Fibroblast of the conjunctiva (primary cell): ENCODE measurements at places on chromosomes 3 and 15.

DNA sequence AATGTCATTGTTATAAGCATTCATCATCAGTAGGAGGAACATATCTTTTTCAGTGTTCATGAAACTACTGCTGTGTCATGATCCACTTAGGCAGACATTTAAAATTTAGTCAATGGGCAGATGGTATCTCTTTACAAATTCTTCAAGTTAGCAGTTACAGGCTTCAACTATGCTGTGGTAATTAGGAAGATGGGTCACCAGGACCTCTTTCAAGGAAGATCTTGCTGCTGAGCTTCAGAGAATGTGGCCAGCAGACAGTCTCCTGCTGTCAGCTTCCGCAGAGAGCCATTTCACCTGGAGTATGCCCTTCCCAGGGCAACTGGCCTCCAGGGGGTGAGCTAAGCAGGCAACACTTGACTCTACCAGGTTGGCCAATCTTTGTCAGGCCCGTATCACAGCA is 19.4 kb downstream of the IFT57 start:
- no peak for DNase-seq

- DNase-seq, result no peak
Observed at GRCh38 chr15:58279654-58280053, 141.5 kb downstream of the AQP9 start.

GRCh38 chr3:194900854-194901522 is 215.3 kb downstream of the FAM43A start:
- no peak for DNase-seq

DNA sequence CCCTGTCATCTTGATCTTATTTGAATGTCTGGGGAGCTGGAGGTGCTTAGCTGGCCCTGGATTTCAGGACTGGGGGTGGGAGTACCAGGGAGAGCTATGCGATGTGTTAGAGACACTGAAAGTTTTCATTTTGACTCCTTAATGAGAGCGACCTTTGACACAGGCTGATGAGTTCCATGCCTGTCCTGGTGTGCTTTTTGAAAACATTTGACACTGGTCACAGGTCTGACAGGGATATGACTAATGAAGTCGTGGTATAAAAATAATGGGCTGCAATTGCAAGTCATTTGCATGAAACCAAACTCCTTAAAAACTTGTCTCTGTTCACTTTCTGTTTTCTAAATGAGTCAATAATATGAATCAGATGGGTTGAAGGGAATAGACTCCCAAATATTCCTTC is 81.9 kb downstream of the MECOM start:
- DNase-seq, result no peak

DNA sequence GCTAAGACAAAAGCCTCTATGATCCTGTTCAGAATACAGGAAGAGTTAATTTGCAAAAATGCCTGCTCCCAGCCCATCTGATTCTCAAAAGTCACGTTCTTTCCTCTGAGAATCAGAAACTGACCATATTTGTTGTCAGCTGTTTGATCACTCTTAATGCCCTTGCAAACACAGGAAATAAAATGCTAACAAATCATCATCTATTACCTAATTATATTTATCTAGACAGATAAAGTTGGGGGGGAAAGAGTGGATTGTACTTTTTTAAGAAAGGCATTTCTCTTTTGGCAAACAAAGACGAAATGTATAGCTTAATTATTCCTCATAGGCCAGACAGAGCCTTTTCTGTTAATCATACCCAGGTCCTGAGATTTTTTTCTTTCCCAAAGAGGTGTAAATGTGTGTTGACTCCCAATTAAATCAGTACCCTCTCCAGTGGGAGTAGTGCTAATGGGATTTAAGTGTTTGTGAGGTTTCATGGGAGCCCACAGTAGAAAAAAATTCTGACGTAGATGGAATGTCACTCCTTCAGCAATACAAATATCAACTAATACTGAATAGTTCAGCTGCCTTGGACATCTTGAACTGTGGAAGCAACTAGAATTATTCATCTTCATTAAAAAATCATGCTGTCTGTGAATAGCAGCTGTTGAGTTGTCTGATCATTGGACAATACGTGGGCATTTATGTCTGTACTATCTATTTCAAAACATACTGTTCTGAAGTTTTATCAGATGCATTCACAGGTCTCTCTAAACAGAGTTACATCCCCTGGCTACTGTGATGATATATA is 22.5 kb upstream of the BNIP2 start:
- DNase-seq, result no peak

- no peak for DNase-seq
Observed at GRCh38 chr3:31613177-31613576, 80.5 kb downstream of the STT3B start.

GRCh38 chr15:86432861-86433260 is 353.2 kb downstream of the AGBL1 start:
- DNase-seq, result no peak

GRCh38 chr3:30538791-30539190 is 67.6 kb upstream of the TGFBR2 start:
- DNase-seq, result no peak

DNA sequence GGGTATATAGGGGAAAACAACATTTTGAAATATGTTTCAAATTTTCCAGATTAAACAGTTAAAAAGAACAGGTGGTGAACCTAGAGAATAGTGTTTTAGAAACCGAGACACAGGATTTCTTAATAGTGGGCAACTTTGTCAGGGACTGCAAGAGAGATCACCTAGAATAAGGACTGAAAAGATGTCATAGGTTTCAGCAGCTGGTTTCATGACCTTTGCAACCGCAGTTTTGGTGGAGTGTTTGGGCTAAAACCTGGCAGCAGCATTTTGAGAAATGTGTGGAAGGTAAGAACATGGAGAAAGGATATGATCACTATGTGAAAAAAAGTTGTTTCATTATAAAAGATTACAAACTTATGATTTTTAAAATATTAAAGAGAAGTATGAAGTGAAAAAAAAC is 34.9 kb downstream of the PRKCI start:
- DNase-seq, result no peak

- peak; percentile 1 for DNase-seq
Observed at GRCh38 chr3:51311055-51311454, 74.0 kb upstream of the MANF start.

DNA sequence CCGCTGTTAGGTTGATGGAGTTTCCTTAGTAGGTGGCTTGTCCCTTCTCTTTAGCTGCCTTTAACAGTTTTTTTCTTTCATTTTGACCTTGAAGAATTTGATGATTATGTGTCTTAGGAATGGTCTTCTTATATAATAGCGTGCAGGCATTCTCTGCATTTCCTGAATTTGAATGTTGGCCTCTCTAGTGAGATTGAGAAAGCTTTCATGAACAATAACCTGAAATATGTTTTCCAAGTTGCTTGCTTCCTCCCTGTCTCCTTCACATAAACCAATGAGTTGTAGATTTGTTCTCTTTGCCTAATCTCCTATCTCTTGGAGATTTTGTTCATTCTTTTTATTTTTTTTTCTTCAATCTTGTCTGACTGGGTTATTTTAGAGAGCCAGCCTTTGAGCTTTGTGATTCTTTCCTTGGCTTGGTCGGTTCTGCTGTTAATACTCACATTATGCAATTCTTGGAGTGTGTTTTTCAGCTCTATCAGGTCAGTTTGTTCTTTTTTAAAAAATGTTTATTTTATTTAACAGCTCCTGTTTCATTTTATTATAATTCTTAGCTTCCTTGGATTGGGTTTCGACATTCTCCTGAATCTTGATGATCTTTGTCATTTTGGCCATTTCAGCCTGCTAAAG is 627.9 kb downstream of the SI start:
- no peak for DNase-seq

GRCh38 chr3:133833267-133833666 is 27.7 kb downstream of the SRPRB start:
- DNase-seq, result no peak

GRCh38 chr3:182947888-182948287 is 32.5 kb downstream of the DCUN1D1 start:
- no peak for DNase-seq

GRCh38 chr15:60353245-60353920 is 44.4 kb downstream of the ANXA2 start:
- no peak for DNase-seq

DNA sequence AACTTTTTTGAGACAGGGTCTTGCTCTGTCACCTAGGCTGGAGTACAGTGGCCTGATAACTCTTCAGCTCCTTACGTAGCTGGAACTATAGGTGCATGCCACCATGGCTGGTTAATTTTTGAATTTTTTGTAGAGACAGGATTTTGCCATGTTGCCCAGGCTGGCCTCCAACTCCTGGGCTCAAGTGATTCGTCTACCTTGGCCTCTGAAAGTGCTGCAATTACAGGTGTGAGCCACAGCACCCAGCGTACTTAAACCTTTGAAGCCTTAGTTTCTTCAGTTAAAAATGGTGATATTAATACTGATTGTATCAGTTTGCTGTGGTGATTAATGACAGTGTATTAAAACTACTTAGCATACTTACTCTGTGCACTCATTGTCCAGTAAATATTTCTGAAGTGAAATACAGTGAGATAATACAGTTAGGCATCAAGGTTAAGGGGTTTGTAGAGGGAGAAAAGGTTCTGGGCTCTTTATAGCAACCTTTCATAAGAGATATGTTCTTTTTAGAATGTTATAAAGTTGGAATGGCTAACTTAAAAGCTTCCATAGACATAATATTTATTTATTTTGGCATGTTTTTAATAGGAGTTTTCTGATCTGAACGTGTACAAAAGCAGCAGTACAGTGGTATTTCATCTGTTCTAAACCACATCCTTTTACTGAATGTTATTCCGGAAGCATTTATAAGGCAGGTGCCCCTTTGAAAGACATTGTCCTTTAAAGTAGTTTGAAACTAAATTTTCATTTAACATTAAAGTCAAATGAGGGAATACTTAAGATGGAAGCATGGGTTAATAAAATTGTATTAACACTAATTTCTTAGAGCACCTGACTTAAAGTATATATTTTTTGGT is 23.6 kb downstream of the NCK1 start:
- no peak for DNase-seq

DNA sequence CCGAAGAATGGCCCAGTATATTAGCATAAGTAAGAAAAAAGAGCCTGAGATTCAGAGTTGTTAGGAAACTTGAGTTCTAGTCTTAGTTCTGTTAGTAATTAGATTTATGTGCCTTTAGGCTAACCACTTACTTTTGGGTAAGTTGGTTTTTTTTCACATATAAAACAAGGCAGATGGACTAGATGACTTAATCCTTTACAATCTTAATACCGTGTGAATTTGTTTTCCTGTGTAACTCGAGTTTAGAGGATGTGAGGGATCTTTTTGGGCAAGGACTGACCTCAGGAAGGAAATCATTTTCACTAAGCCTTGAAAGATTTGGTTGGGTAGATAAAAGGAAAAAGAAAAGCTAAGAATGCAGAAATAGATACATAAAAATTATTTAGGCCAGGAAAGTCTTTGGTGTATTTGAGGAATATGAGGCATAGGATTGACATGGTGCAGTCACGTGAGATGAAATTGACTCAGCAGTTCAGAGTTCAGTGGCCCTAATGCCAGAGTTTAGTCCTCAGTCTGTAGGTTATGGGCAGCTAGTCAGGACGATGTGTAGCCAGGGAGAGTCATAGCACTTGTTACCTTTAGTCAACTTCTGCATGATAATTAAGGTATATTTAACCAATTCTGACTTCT is 34.6 kb downstream of the PAK2 start:
- DNase-seq, result no peak

- no peak for DNase-seq
Observed at GRCh38 chr3:79415356-79415755, 352.4 kb downstream of the ROBO1 start.

DNA sequence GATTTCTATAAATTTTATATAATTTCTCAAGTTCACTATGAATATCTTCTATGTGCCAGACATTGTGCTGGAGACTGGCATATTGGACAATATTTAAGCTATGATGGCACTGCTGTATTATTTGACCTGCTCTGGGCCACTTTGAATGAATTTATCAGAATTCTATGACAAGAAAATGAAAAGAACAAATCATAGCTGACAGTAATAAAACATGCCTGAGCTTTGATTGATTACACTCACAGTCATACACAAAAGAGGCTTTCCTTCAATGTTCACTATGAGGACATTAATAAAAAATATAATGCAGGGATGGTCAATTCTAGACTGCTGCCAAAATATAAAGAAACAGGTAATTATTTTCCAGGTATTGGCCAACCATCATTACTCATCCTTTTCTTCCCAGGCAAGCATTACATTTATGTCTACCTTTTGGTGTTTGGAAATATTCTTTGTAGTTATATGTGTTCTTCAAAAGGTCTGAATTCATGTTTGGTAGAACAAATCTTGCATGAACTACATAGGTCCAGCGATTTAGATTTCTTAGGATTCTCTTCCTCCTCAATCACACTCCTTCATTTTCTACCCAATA is 81.0 kb upstream of the ALCAM start:
- no peak for DNase-seq

GRCh38 chr3:37761586-37761985 is 100.1 kb upstream of the CTDSPL start:
- DNase-seq, result no peak

- no peak for DNase-seq
Observed at GRCh38 chr15:62495670-62496614, 330.9 kb upstream of the C2CD4B start.

- DNase-seq, result peak; percentile 39
Observed at GRCh38 chr15:52256930-52257733, 38.5 kb downstream of the MYO5C start.

DNA sequence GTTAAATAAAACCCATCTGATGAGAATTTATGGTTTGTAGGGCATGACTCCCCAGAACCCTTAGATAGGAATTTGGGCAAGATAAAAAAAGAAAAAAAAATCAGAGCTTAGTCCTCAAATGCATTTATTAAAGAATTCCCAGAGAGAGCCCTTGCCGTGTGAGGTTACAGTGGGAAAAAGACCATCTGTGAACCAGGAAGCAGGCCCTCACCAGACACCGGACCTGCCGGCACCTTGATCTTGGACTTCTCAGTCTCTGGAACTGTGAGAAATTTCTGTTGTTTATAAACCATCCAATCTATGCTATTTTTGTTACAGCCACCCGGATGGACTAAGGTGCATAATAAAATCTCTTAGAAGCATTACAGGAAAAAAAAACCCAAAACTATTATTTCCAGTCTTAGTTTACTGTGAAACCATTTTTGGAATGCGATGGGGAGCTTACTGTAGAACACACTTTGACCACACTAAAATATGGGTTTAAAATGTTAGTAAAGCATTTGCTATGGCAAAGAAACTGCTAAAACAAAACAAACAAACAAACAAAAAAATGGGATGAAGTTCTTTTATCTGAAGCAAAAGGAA is 72.2 kb downstream of the LEKR1 start:
- DNase-seq, result no peak

- DNase-seq, result peak; percentile 62
Observed at GRCh38 chr3:176430244-176431037, 766.8 kb downstream of the TBL1XR1 start.

- peak; percentile 88 for DNase-seq
Observed at GRCh38 chr15:85794598-85795336, at the start of gene KLHL25. KLHL25 (minus strand) TSS chr15:85794925; CDS start chr15:85769810, 25,115 bp downstream.

DNA sequence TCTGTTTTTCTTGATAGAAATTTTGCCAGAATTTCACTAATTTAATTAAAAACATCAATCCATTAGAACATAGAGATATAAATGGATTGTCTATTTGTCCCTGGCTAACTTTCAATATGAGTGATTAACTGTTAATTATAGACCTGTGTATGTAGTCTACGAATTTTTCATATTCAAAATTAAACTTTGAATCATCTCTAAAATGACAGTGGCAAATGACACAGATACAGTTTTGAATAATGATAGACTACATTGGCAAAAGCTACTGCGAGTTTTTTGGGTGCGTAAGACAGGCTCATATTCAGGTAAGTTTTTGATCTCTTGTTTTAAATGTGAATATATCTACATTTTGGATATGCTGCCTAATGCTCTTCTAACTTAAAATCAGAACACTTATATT is 86.0 kb upstream of the TBC1D5 start:
- no peak for DNase-seq
